ENCODE measurements at places on chromosomes 5 and 9.

GRCh38 chr5:37838152-37838932, 1.5 kb downstream of the GDNF start:
- no peak for DNase-seq

GRCh38 chr9:135655317-135655716, 7.8 kb upstream of the LCN9 start:
- no peak for DNase-seq

- DNase-seq: no peak
Observed at GRCh38 chr5:132773601-132774355, 3.3 kb downstream of the SEPTIN8 start.

DNA sequence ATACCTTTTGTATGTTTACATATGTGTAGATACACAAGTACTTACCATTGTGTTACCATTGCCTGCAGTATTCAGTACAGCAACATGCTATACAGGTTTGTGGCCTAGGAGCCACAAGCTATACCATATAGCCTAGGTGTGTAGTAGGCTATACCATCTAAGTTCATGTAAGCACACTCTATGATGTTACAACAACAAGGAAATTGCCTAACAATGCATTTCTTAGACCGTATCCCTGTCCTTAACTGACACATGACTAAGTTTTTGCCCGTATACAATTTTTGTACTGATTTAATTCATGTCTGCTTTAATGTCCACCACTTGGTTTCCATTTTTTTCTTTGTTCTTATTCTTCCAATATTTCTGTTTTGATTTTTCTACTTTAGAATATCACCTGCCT, 18.5 kb downstream of the TNPO1 start:
- DNase-seq: no peak

- no peak for DNase-seq
Observed at GRCh38 chr5:93364378-93364777, 216.6 kb downstream of the NR2F1-AS1 start.

DNA sequence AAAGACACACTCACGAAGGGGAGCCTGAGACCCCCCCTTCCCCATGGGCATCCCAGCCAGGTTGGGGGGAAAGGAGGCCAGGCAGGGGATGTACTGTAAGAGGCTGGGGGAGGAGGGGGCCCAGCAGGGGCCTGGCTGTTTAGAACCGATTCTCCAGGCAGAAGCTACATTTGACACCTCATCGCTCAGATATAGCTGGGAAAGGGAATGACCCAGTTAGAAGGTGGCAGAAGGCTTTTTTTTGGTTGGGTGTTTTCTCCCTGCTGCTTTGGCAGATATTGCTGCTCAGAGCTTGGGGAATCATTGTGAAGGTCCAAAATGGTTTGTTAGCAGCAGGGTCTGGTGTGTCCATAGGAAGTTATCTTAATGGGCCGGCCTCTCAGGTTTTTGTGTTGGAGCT, 6.0 kb downstream of the CDX1 start:
- no peak for DNase-seq

GRCh38 chr5:79547429-79547822, 33.5 kb upstream of the HOMER1 start:
- no peak for DNase-seq

DNA sequence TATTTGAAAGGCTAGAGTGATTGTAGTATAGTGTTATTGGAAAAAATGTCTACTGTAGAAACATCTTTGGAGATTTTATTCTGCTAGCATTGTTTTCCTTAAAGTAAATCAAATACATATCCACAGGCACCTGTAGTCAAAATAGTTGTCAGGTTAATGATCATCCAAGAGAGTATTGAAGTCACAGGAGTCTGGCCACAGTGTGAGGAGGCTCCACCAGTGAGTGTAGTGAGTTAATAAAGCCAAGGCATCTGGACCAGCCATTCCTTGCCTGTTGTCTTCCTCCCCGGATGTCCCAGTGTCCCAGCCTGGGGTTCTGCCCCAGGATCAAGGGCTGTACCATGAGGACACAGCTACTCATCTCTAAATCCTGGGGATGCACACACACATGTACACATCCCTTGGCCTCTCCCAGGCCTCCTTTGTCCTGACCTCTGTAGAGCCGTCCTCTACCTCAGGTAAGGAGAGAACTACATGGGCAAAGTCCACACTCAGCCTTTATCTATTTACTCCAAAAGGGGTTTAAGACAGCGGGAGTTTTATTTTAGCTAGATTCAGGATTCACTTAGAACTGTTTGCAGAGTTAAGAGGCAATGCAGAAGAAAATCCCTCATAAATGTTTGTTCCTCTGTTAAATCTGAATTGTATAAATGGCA, 3.7 kb downstream of the PIK3R1 start:
- DNase-seq: no peak

- DNase-seq: no peak
Observed at GRCh38 chr5:10702911-10703491, 58.0 kb downstream of the DAP start.

DNA sequence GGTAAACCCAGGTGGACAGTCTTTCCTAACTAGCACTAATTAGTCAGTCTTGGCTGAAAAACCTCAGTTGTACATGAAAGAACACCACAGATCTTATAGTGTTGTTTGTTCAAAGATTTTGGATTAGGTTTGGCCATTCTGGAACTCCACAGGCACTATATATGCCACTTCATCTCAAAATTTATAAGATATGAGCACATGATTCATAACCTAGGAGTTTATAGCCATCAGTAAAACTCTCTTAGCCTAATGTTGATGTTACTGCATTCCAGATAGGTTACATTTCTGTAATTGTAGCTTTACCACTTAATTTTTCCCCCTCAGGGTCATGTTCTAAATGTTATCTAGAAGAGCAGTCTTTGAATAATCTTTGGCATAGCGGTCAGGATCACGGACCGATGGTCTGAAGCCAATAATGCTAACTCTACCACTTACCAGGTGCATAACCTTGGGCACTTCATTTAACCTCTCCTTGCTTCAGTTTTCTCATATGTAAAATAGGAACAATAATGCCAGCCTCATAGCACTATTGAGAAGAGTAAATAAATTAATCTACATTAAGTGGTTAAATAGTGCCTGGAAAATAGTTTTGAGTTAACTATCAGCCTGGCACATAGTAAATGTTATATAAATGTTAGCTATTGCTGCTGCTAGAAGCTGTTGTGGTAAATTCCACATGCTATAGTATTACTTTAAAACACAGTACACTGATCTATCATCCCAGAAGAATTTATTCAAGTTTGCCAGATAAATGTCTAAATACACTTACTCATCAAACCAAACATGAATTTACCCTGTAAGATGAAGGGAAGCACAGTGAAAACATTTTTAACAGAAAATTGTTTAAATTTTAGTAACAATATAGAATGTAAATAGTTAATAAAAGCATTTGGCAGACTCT, 743.9 kb downstream of the NR2F1-AS1 start:
- DNase-seq: no peak

DNA sequence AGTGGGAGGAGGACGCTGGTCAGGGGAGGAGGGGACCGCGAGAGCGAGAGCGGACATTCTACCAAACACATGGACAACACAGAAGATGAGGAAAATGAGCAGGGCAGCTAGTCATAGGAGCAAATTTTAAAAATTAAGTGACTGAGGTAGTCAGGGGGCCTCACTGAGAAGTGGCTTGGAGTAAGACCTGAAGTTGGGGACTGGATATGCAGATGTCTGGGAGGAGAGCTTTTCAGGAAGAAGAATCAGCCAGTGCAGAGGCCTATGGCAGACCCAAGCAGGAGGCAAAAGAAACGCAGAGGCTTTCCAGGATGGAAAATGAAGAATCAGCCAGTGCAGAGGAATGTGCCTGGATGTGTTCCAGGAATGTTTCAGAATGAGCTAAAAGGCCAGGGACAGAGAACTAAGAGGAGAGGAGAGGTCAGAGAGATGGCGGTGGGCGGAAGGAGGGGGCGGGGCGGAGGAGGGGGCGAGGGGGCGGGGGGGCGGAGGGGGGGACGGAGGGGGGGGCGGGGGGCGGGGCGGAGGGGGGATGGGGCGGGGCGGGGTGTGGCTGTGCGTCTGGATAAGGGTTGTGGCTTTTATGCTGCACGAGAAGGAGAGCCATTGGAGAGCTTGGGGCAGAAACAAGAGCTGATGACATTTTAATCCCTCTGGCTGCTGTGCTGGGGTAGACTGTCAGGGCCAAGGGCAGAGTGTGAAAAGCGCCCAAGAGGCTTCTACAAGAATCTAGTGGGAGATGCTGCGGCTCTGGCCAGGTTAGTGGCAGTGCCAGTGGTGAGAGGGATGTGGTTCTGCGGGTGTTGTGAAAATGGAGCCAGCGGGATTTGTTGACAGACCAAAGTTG, 129.6 kb downstream of the KCNIP1 start:
- no peak for DNase-seq

DNA sequence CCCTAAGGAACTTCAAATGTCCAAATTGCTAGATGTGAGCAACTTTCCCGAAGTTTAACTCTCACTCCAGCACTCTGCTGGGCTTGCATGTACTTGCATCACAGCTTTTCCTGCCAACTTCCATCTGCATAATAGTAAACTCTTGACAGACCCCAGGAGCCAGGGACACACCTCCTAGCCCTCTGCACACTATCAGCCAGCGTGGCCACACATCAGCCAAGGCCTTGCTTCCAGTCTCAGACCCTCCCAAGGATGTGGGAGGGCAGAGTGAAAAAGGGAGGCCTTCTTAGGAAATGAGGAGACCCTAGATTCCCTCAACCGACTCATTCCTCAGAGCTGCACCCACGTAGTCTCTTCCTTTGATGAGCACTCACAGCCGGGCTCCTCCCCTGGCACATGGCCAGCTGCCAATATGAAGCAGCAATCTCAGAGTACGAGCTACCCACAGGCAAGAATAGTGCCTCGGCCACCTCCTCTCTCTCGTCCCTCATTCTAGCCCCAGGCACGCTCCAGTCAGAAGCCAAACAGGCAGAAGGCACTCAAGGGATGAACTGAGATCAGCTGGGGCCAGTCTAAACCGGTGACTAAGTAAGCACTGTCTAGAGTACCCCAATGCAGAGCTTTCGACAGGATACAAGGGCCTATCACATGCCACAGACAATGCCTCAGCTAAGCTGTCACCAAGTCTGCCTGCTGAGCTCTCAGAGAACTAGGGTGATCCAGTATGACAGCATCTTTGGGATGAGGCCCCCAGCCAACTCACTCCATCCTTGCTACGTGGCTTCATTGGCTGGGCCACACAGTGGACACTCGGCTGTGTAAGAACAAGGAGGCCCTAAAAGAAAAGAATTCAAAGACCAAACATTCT, 2.3 kb downstream of the P4HA2 start:
- no peak for DNase-seq

DNA sequence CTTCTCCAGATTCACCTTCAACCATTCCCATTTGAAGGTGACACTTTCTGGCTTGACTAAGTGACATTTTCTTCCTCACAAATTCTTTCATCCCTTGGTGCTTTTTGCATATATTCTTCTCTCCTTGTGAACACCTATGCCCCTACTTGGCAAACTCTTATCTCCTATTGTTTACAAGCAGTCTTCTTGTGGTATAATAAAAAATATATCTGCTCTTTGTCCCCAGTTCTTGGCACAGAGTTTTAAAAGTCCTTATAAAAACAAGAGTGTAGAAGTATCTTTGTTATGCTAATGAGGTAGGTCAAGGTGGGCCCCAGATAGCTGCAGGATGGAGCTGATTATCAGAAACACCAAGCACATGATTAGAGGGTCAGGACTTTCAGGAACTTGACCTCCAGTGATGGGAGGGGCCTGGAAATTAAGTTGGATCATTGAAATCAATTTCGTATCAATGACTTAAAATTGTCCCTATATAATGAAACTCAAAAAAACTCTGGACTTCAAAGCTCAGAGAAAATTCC, 38.0 kb downstream of the TMEM161B start:
- DNase-seq: no peak

GRCh38 chr9:115109486-115109885, 8.5 kb downstream of the TNC start:
- DNase-seq: no peak

DNA sequence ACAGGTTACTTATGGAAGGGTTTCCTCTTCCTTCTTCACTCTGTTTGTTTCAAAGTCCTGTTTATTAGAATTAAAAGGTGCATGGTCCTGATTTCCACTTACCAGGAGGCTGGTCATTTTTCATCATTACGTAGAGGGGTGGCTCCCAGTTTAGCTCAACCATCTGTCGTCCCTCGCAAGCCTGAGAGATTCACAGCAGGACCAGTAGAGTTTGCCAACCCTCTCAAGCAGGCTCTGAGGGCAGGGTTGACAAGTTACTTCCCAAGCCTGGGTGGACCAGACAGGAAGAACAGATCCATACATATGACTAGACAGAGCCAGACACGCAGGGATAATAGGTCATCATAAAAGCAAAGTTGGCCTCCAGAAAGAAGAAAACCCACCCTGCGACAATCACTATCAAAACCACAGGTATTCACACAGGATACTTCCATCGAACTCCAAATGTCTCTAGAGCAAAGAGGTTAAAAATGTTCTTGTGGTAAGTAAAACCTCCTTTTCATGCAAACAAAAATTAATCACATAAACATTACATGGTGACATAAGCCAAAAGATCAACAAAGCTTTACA, 151.9 kb downstream of the ELAVL2 start:
- DNase-seq: no peak

- no peak for DNase-seq
Observed at GRCh38 chr9:111599092-111599954, at the start of gene PTGR1. PTGR1 (minus strand) TSS chr9:111599647; CDS start chr9:111597422, 2,225 bp downstream.

- DNase-seq: no peak
Observed at GRCh38 chr9:2180154-2180553, 165.0 kb downstream of the SMARCA2 start.

GRCh38 chr9:94668928-94669729, 29.8 kb upstream of the FBP1 start:
- DNase-seq: no peak

DNA sequence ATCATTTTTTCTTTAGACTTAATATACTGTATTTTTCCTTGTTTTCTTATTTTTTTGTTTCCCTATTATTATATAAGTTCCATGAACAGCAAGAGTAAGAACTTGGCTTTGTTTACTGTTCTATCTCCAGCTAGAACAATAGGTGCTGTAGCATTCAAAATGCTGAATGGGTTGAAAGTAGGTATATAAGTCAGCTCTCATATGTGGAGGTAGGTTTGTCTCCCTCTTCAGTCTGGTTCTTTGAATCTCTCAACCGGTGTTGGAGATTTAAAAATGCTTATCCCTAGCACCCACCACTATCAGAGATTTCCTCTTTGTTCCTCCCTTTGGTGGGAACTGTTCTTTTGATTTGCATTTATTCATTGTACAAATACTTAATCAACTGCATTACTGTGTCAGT, 87.5 kb upstream of the FSD1L start:
- no peak for DNase-seq

DNA sequence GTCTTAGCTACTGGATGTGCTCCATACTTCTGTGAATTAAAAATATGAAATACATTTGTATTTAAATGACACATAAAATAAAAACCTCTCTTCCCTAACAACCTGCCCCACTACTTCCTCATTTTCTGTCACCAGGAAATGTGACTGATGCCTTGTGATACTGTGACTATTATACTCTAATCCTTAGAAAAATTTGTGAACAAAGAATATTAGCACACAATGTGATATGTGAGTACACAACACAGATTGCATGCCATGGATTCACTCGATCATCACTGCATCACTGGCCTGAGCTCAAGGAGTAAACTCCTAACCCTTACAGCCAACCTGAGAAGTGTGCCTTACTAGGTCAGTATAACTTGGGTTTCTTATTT, 281.0 kb downstream of the EFNA5 start:
- no peak for DNase-seq

GRCh38 chr5:169088028-169088725, 212.8 kb downstream of the SLIT3 start:
- no peak for DNase-seq

- DNase-seq: no peak
Observed at GRCh38 chr5:176446028-176446665, 2.0 kb upstream of the FAF2 start.

GRCh38 chr5:138662599-138662998, 87.4 kb upstream of the HSPA9 start:
- no peak for DNase-seq

All from T-helper 17 cell (primary cell).